ENCODE measurements at places on chromosomes 2 and 18.

- DNase-seq: no peak
These were observed 24.4 kb downstream of the MLPH start for GRCh38 chr2:237511433-237511832.

DNA sequence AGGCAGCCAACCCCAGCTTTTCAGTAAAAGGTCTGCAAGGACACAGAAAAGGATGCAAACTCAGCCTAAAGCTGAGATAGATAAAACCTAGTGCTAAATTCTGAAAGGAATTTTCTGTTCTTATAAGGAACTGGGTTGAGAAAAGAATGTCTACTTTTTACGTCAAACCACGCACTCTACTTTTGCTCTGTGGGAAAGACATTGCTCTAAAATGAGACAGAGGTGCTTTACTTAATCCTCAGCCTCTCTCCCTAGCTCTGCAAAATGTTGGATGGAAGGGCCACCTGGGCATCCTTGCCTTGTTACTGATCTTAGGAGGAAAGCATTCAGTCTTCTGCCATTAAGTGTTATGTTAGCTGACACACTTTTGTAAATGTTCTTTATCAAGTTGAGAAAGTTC is 72.1 kb upstream of the LINC00305 start:
- DNase-seq: no peak

- DNase-seq: no peak
These were observed 385.2 kb downstream of the TNS1 start for GRCh38 chr2:217617616-217618022.

DNA sequence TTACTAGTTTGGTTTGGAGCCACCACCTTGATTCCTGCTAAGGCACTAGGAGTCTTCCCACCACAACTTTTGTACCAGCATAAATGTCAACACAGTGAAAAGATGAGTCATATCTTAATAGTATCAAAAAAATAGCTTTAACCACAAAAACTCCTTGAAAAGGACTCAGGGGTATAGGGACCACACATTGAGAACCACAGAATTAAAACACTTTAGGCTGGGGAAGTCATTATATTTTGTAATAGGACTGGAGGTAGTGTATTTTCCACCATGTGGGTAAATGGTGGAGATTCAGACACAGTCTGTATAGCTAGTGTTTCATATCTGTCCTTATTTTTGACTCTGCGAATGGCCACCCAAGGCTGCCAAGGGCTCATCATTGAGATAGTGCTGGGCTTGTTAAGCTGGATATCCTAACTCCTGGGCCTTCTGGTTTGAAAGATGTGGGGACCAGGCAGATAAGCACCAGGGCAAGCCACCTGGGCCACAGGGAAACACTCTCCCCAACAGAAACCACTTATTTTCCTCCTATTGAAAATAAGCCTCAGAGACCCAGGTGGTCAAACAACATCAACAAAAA is 19.1 kb upstream of the FHL2 start:
- peak; percentile 51 for DNase-seq

GRCh38 chr18:21164548-21165095 is 53.0 kb upstream of the ROCK1 start:
- no peak for DNase-seq

DNA sequence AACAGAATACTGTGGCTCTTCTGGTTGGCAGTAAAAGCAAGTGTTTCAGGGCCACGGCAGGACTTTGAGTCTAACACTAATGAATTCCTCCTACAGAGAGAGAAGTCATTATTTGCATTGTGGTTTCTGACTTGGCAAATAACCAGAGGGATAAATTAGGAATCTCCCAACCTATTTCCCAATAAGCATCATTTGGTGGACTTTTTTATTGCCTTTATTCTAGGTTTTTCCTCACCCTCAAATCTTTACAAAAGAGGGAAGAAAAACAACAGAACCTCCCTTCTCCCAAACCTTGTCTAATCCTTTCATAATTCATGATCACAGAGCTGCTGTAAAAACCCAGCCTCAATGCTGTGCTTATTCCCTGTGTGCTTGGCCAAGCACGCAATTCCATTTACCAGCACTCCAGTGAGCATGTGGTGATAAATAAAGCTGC is 179.7 kb downstream of the AGPS start:
- no peak for DNase-seq

- DNase-seq: no peak
These were observed 214.2 kb downstream of the MTX2 start for GRCh38 chr2:176483476-176483875.

- no peak for DNase-seq
These were observed 2.0 kb downstream of the LMAN2L start for GRCh38 chr2:96737831-96738230.

DNA sequence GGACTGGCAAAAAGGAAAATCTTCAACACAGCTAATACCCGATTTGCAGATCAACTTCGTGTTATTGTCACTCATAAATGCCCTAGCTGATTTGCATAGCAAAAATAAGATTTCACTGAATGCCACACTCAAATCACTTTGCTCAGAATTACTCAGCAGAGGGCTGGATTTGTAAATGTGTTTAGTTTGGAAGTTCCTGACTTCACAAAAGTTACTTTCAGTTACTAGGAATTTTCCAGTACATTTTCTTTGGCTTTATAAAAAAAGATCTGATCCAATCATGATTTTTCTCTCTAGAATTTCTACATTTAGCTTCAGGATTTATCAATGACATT is 433.3 kb upstream of the ID2 start:
- no peak for DNase-seq

GRCh38 chr18:63783394-63783793 is 8.2 kb downstream of the SERPINB7 start:
- DNase-seq: no peak
